ENCODE measurements at places on chromosomes 1 and 21.

DNA sequence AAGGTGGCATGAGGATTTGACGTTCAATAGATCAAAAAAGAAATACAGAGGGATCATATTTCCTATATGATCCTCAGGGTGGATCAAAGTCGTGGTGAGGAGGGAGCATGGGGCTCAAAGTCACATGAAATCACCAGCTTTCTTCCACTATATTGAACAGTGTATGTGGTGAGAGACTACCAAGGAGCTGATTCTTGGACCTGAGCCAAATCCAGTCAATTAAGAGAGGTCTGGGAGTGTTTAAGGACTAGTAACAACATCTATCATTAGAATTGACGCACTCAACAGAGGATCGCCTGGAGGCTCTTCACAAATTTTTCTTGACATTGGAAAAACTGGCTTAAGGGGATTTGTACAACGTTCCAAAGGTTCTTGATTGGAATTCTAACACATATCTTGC, 267.7 kb upstream of the PROX1 start:
- no peak for DNase-seq

GRCh38 chr1:207314816-207315215, 6.7 kb upstream of the CD55 start:
- DNase-seq, result no peak

GRCh38 chr1:89755591-89755990, 65.2 kb upstream of the LRRC8D start:
- no peak for DNase-seq

- DNase-seq, result no peak
These were observed 188.1 kb downstream of the PSMG1 start for GRCh38 chr21:38995071-38995669.

DNA sequence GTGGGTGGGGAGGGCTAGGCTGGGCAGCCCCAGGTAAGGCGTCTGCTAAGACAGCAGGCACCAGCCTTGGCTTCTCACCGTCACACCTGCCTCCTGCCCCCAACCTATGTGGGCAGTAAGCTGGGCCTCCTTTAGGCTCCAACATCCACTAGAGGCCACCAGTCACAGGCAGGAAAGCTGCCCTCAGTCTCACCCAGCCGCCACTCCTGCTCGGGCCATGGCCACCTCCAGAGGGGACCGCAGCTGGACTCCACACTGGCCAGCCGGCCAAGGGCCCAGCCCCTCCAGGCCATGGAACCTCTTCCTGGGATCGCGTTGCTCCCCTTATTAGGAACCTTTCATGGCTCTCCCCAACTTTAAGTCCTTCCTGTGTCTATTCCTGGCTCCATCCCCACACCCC, 74.5 kb downstream of the MRPL37 start:
- DNase-seq, result no peak

GRCh38 chr1:70284366-70284765, 63.2 kb downstream of the SRSF11 start:
- no peak for DNase-seq

GRCh38 chr1:210024996-210025395, 87.0 kb downstream of the SYT14 start:
- no peak for DNase-seq

DNA sequence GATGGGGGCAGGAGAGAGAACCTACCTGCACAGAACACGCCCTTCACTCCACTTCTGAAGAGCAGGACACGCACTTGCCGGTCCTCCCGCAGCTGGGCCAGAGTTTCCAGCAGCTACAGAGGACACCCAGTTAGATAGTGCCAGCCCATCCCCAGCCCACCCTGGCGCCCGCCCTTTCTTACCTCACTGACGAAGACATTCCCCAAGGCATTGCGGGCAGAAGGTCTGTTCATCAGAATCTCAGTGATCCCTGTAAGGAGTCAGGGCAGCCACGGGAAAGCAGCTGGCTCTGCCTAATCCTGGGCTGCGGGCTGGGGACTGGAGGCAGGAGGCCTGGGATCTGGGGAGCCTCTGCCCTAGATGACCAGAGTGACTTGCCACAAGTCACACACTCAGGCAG, 10.0 kb downstream of the ECHDC2 start:
- no peak for DNase-seq

GRCh38 chr1:6299557-6300165, 38.8 kb upstream of the GPR153 start:
- no peak for DNase-seq

DNA sequence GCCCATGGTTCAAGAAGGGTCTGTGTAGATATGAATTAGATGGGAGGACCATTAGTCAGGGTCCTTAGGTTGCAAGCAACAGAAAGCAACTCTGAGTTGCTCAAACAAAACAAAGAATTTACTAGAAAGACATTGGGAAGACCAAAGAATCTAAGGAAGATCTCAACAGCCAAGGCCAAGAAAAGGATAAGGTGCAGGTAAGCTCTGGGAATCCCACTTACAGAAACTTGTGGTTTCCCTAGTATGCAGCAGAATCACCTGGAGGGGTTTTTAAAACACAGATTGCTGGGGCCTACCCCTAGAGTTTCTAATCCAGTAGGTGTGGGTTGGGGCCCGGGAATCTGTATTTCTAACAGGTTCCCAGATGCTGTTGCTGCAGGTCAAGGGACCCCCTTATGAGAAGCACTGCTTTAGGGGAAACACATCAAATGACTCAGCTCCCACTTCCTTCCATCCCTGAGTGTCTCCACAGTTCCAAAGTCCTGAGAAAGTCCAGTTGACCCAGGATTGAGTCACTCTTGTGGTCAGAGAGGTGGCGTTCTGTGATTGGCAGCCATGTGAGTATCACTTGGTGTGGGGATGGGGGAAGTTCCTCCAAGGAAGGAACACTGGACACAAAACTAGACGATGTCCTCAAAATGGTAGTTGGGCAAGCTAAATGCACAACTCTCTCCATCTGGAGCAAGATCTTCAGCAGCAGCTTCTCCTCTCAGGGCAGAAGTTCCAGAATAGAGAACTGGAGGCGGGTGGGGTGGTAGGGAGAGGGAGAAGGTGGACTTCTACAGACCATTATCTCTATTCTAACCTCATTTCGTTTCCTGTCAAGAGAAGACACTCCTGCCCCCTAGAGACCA, 24.2 kb upstream of the EYA3 start:
- no peak for DNase-seq

DNA sequence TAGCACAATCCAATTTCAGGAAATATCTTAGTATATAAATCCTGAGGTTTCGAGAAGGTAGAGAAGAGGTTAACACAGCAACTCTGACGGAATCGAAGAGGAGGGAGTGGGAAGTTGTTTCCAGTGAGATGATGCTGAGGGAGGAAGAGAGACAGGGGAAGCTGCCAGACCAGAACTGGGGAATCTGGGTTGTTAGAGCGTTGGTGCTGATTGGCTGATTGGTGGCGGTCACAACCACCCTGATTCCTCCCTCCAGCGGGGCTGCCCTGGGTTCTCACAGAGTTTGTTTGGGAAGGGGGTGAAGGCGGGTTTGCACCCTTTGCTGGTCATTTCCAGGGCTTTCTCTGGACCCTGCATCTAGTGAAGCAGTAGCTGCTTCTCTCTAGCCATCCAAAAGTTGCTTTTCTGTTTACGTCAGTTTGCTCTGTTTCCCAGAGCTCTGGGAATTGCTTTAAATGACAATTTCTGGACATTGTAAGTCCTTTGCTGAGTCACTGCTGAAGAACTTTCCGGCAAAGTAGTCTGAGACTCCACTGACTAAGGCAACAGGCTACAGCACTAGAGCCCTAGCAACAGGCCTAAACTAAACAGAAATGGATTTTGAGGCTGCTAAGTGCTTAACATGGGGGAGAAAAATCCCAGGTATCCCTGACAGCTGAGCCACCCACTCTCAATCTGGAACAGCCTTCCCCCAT, 90.1 kb downstream of the TENT5C start:
- peak; percentile 92 for DNase-seq

DNA sequence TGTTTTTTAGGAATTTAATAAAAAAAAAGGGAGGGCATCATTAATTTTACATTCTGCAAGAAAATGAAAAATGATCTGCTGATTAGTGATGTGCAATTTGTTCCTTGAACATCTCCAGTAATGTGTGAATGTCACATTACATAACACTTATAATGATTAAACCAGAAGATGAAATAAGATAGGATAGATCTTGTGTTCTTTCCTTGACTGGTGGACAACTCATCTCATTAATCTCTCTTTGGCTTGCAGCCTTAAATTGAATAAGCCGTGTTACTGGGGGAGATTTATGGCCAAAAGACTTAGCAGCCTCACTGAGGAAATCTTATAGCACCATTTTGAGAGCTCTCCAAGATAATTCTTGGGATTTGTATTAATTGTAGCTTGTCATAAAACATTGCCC, 217.2 kb downstream of the ST6GALNAC3 start:
- no peak for DNase-seq

GRCh38 chr1:178521241-178521640, 8.3 kb downstream of the TEX35 start:
- no peak for DNase-seq

DNA sequence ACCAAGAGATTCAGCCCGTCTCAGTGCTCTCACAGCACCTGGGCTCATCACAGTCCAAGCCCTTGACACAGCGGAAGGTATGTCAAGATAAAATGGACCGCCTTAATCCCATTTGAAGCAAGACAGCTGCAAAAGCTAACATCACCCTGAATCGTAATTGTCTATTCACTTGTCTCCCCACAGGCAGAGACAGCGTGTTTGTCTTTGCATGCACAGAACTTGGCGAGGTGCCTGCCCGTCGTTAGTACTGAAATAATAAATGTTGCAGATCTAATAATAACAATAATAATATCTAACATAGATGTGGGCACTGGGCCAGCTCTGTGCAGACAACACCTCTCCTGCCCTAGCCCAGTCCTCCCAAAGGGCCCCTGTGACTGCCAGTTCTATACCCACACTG, 271.7 kb downstream of the NPHP4 start:
- no peak for DNase-seq

DNA sequence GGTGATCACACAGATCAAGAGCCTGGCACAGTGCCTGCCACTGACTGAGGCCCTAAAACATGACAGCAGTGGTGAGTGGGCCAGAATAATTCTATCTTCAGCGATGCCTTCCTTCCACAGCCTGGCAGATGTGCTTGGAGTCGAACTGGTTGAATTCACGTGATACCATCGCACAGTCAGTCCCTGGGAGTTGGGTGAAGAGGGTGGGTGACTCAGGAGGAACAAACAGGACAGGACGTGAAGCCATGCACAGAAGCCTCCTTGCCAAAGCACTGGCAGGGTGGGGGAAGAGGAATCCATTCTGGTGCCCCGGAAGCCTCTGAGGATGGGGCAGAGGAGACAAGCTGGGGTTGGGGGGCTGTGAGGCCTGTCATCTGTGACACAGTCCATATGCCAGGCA, 80.3 kb upstream of the WNT4 start:
- no peak for DNase-seq

DNA sequence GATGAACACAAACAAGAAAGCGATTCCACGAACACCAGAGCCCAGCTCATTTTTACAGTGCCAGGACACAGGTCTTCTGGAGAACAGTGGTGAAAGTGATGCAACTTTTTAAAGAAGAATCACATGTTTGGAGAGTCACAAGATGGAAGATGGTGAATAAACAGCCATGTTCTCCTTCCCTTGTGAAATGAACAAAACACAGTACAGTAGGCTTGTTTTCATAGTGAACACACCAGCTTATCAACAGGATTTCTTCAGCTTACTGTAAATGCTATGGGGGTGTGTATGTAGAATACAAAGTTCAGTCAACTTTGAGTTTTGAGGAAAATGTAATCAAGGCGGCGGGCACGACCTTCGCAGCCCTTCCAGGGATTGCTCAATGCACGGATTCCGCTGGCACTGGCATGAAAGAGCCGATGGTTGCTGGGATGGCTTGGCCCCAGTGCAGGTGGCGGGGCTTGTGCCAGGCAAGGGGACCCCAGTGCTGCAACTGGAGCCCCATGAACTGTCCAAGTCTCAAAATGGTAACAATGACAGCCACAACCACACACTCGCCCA, 9.7 kb downstream of the TMPRSS3 start:
- DNase-seq, result no peak

- DNase-seq, result no peak
These were observed 235.5 kb upstream of the SGIP1 start for GRCh38 chr1:66298464-66298863.

DNA sequence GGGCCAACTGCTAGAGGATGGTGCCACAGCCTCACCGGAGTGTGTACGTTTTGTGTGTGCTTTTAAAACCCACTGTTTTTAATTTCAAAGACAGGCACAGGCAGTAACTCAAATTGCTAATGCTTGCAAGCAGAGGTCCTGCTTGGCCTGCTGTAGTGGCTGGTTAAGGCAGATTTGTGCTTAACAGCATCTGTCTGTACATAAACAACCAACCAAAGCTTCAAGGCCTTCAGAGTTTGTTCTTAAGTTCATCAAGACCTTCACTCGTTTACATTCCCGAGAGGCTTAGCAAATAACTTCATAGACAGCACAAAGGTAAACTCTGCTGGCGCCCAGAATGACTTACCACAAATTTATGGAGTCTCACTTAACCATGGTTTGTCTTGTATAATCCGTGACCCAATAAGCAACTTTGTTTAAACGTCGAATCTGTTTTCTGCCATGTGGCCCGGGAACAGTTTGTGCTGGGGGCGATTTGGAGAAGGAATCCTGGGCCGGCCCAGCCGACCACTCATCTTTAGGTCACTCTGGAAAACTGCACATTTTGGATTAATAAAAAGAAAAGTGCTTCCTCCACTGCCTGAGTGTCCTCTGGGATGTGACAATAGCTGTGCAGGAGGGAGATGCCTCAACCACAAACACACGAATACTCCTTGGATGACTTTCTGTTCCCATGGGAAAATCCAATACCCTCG, 58.1 kb downstream of the CAPZB start:
- DNase-seq, result no peak

GRCh38 chr1:31535561-31535960, 40.8 kb upstream of the TINAGL1 start:
- DNase-seq, result no peak

GRCh38 chr1:25815208-25816111, 4.3 kb upstream of the MTFR1L start:
- no peak for DNase-seq

GRCh38 chr1:175390081-175390481, 197.5 kb upstream of the KIAA0040 start:
- DNase-seq, result no peak

DNA sequence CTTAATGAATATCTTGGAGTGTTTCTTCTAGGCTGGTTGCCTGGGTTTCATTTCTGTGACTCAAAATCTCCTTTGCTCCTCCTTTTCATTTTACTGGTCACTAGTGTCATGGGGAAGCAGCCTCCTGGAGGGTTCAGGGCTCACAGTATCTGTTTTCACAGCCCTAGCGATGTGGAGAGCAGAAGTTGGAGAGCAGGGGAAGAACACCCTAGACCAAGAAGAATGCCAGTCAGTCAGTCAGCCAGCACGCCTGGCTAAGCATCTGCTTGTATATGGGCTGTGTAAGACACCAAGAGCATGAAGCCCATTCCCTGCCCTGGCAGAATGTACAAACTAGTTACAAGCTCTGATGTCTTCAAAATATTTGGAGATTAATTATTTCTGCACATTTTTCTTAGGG, 7.9 kb downstream of the RXRG start:
- no peak for DNase-seq

GRCh38 chr1:94300731-94301130, 63.3 kb upstream of the ARHGAP29 start:
- DNase-seq, result no peak

- no peak for DNase-seq
These were observed 20.7 kb upstream of the GJA5 start for GRCh38 chr1:147781056-147781471.

GRCh38 chr1:41560496-41560895, 76.0 kb upstream of the EDN2 start:
- no peak for DNase-seq

- no peak for DNase-seq
These were observed 457 bp downstream of the TRAPPC3 start for GRCh38 chr1:36148821-36149236.
